ENCODE measurements at places on chromosomes 3 and 15. TPM values are rescaled to one million over a fixed set of nuclear protein-coding genes. Genes with fewer than 3 reads are reported as not detected.

The FGF7 gene
- total RNA-seq = 37.6 TPM

DNA sequence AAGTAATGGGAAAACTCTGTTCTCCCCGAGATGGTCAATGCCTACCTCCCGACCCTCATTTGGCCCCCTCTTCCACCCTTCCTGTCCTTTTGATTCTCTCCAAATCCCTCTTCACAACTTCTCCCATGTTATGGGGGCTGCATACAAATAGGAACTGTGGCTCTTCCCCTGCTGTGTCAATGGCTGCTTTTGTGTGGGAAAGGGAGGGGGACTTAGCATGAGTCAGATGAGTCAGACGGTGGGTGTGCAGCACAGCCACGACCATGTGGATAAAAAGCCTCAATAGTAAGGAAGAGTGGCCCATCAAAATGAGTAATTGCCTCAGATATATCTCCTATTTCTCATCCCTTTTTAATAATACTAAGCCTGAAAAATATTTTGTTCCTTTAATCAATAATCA lies 31.9 kb downstream of the SPATA16 start:
- H3K4me3 ChIP-seq = no peak overlapping the region
- H3K36me3 ChIP-seq = no peaks in the 10 kb centered on the region
- H3K27me3 ChIP-seq = no peaks in the 10 kb centered on the region
- H3K27ac ChIP-seq = no peak overlapping the region
- no peak for DNase-seq

The UNC13C gene
- total RNA-seq = 1.8 TPM

DNA sequence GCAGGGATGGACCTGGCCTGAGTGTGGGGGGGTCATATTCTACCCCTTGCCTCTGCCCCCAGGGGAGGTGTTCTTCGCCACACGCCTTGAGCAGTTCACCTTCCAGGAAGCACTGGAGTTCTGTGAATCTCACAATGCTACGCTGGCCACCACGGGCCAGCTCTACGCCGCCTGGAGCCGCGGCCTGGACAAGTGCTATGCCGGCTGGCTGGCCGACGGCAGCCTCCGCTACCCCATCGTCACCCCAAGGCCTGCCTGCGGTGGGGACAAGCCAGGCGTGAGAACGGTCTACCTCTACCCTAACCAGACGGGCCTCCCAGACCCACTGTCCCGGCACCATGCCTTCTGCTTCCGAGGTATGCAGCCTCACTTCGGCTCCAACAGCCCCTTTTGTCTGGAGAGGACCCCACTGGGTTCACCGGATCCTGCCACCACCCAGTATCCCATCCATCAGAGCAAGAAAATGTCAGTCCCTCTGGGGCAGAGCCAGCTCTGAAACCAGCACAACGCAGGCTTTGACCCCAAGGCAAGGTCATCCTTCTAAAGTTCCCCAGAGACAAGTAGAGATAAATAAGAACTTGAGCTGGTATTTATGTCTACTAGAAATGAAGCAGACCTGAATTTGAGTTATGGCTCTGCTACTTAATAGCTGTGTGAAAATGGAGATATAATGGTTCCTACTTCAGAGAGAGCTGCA lies 45.8 kb downstream of the HAPLN3 start:
- H3K4me3 ChIP-seq = no peak overlapping the region
- H3K4me1 ChIP-seq = no peaks in the 10 kb centered on the region
- no peak for DNase-seq

The MST1R gene
- total RNA-seq = 1.1 TPM

The CASR gene
- total RNA-seq = 2.6 TPM

The SEC61A1 gene
- 101 TPM for total RNA-seq

- DNase-seq = no peak
- no peak overlapping the region for H3K4me3 ChIP-seq
- no peaks in the 10 kb centered on the region for H3K36me3 ChIP-seq
- no peaks in the 10 kb centered on the region for H3K4me1 ChIP-seq
- no peak overlapping the region for H3K27ac ChIP-seq
Measured at GRCh38 chr3:102400142-102400541, 34.7 kb upstream of the ZPLD1 start.

GRCh38 chr3:97689962-97690361 lies 74.6 kb upstream of the ARL6 start:
- H3K4me1 ChIP-seq = no peaks in the 10 kb centered on the region
- no peak overlapping the region for H3K27ac ChIP-seq
- no peaks in the 10 kb centered on the region for H3K36me3 ChIP-seq
- no peak overlapping the region for H3K4me3 ChIP-seq
- no peaks in the 10 kb centered on the region for H3K27me3 ChIP-seq

DNA sequence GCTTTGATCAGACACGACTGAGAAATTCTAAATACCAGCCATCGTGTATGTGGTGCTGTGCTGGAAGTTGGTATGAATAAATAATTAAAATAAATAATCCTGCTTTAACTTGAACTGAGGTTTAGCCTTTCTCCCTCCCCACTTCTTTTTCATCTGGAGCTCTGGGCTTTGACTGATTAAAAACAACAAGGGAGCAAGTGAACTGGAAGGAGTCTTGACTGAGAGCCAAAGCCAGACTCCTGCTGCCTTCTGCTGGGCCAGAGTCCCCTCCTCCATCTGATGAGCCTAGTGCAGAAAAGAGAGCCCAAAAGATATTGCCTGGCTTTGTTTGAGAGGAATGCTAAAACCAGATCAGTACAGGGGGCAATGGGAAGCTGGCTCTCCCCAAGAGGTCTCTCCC lies 96.0 kb downstream of the CCNL1 start:
- H3K36me3 ChIP-seq = no peaks in the 10 kb centered on the region
- no peak overlapping the region for H3K4me3 ChIP-seq
- H3K4me1 ChIP-seq = no peaks in the 10 kb centered on the region
- no peak overlapping the region for H3K27ac ChIP-seq
- no peak for DNase-seq

DNA sequence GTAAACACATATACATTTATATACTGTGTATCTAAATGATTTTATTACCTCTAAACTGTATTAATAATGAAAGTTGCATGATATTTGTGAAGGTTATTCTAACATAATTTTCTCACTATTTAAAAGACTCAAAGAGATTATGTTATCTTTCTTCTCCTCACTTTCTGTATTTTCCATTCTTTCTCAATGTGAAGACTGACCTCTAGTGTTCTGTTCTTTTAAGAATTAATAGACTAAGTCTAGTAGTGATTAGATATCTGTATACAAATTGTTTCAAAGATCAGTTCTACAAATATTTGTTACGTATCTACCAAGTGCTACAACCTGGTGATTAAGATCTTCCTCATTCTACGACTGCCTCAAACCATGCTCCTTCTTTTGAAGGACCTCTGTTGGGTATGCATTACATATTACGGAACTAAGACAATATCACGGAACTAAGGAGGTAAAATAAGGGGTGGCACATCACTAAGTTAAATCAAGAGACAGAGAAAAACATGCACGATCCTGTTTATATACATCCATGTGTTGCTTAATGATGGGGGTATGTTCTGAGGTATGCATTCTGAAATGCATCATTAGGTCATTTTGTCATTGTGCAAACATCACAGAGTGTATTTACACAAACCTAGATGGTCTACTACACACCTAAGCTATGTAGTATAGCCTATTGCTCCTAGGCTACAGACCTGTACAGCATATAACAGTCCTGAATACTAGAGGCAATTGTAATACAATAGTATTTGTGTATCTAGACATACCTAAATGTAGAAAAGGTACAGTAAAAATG lies 161.5 kb upstream of the KBTBD8 start:
- H3K27ac ChIP-seq = no peak overlapping the region
- H3K27me3 ChIP-seq = no peaks in the 10 kb centered on the region
- no peaks in the 10 kb centered on the region for H3K36me3 ChIP-seq
- H3K4me3 ChIP-seq = no peak overlapping the region

DNA sequence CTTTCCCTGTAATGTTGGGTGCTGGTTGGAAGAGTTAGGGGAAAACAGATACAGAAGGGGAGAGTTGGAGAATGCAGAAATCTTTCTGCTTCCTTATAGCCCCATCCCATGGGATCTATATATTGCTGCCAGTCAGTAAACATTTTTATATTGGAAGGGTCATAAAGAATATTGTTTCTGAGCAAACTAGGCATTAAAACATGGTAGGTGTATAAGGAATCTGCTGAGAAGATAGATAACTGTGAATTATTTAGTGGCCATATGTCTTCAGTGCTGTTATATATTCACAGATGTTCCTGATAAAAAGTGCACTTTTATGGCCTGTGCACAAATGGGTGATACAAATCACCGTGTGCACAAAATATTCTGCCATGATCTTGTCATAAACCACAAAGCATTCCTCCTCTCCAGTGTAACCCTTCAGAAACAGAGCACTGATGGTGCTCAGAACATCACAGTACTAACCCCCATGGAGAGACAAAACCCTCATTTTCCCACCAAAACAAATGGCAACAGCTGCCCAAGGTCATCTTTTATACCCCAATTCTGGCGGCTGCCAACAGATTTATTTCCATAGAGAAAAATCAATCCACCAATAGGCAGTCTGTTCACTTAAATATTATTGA lies 269.3 kb downstream of the SLC9A9 start:
- H3K27me3 ChIP-seq = no peaks in the 10 kb centered on the region
- no peak overlapping the region for H3K4me3 ChIP-seq
- no peaks in the 10 kb centered on the region for H3K4me1 ChIP-seq
- no peak for DNase-seq
- no peak overlapping the region for H3K27ac ChIP-seq
- no peaks in the 10 kb centered on the region for H3K36me3 ChIP-seq

The FXR1 gene
- total RNA-seq = 145 TPM

GRCh38 chr15:98567951-98568350 lies 80.4 kb upstream of the IGF1R start:
- no peak for DNase-seq
- no peaks in the 10 kb centered on the region for H3K36me3 ChIP-seq
- H3K27ac ChIP-seq = no peak overlapping the region
- H3K4me3 ChIP-seq = no peak overlapping the region
- no peaks in the 10 kb centered on the region for H3K27me3 ChIP-seq
- no peaks in the 10 kb centered on the region for H3K4me1 ChIP-seq

GRCh38 chr3:171129827-171130226 lies 103.3 kb upstream of the SLC2A2 start:
- no peak overlapping the region for H3K27ac ChIP-seq
- no peak overlapping the region for H3K4me3 ChIP-seq
- H3K27me3 ChIP-seq = no peaks in the 10 kb centered on the region
- H3K4me1 ChIP-seq = no peaks in the 10 kb centered on the region

- no peak overlapping the region for H3K4me3 ChIP-seq
- no peak for DNase-seq
- H3K27me3 ChIP-seq = no peaks in the 10 kb centered on the region
- H3K4me1 ChIP-seq = no peaks in the 10 kb centered on the region
- H3K36me3 ChIP-seq = no peaks in the 10 kb centered on the region
- no peak overlapping the region for H3K27ac ChIP-seq
Measured at GRCh38 chr3:155387571-155387970, 94.1 kb upstream of the STRIT1 start.

DNA sequence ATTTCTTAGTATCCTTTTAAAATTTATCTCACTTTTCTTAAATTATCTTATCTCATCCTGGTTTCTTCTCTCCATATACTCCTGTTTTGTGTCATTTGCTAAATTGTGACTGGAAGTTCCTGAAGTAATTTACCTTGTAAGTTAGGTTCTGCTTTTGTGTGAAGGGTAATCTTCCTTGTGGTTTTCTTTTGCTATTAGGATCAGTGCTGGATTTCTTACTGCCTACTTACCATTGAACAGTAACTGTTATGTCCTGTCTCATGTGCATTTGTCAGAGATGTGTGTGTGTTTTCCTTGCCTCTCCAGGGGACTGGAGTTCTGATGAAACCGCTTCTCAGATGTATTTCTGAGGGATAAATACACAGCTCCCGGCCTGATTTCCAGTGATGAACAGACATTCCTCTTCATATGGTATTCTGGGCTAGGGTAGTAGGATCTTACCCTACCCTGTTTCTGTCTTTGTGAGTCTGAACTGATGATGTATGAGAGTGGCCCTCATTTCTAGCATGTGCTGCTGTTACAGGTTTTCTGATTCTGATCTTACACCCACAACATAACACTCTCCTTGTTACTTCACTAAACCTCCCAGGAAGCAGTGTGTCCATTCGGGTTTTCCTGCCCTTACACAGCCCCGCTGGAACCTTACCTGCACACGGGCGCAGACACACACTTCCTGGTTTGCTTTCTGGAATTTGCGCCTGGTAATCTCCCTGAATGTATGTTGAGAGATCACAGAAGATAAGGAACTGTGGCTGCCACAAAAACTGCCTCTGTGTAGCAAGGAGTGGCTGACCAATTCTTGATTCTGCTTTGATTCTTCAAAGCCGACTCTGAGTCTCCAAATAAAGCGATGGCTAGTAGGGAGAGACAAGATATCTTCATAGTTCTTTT lies 14.7 kb downstream of the PAK2 start:
- no peaks in the 10 kb centered on the region for H3K27me3 ChIP-seq
- H3K36me3 ChIP-seq = no peaks in the 10 kb centered on the region
- H3K27ac ChIP-seq = no peak overlapping the region
- DNase-seq = no peak
- H3K4me1 ChIP-seq = peaks cover 2% of the 10 kb centered on the region

The KCNAB1 gene
- 4.2 TPM for total RNA-seq

The CLDN16 gene
- total RNA-seq = 0.25 TPM

The LMOD3 gene
- not detected for total RNA-seq

The CPB1 gene
- 0.50 TPM for total RNA-seq

GRCh38 chr3:14238356-14238755 lies 59.7 kb downstream of the LSM3 start:
- H3K4me1 ChIP-seq = peaks cover 12% of the 10 kb centered on the region
- H3K4me3 ChIP-seq = no peak overlapping the region
- DNase-seq = no peak
- H3K27me3 ChIP-seq = no peaks in the 10 kb centered on the region

The SEMA4B gene
- total RNA-seq = 51.1 TPM

DNA sequence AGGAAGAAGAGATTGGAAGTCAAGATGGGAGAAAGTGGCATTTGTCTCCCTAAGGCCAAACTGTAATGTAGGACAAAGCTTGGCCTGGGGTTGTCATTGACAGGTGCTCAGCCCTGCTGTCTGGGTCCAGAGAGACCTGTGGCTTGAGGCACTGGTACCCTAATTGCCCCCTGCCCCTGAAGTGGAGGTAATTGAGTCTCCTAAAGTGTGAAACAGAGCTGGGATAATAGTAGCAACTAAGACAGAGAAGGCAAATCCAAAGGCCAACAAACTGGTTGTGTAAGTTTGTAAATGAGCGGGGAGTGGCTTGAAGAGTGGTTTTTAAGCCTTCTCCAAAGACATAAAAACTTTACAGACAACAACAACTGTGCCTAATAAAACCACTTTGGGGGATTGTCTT lies 264.2 kb upstream of the ROPN1 start:
- no peaks in the 10 kb centered on the region for H3K27me3 ChIP-seq
- DNase-seq = no peak
- H3K4me3 ChIP-seq = no peak overlapping the region
- H3K36me3 ChIP-seq = no peaks in the 10 kb centered on the region
- H3K4me1 ChIP-seq = no peaks in the 10 kb centered on the region

GRCh38 chr15:59249816-59250215 lies 43.2 kb downstream of the LDHAL6B start:
- no peak overlapping the region for H3K27ac ChIP-seq
- no peaks in the 10 kb centered on the region for H3K4me1 ChIP-seq
- H3K27me3 ChIP-seq = no peaks in the 10 kb centered on the region
- no peaks in the 10 kb centered on the region for H3K36me3 ChIP-seq
- no peak overlapping the region for H3K4me3 ChIP-seq

The CCDC54 gene
- not detected for total RNA-seq

Measured in ovary (tissue), 10 donors.